Panc1 (cell line): ENCODE measurements at places on chromosomes 2 and 18.
A peak's percentile ranks its signal among the peaks of the same experiment; 100 is the strongest.

DNA sequence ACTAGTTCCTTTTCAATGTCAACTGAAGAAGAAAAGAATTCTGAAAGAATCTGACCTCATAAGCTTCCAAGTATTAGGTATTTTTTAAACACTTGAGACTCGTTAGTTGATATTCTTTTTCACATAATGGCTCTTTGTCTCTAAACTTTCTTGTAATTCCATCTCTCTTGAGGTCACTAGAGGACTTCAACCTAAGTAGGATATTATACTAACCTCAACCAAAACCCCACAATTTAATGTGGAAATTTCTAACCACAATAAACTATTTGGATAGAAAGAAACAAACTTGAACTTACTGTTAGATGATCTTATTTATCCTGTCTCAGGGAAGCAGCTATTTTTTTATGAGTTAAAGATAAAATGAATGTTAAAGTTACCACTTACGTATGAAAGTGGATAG lies 206.9 kb upstream of the FSIP2 start:
- DNase-seq, result no peak

GRCh38 chr2:159265171-159265576 lies 21.3 kb downstream of the WDSUB1 start:
- no peak for DNase-seq

- peak; percentile 20 for DNase-seq
Measured at GRCh38 chr2:56084111-56084901, 99.5 kb upstream of the CCDC85A start.

DNA sequence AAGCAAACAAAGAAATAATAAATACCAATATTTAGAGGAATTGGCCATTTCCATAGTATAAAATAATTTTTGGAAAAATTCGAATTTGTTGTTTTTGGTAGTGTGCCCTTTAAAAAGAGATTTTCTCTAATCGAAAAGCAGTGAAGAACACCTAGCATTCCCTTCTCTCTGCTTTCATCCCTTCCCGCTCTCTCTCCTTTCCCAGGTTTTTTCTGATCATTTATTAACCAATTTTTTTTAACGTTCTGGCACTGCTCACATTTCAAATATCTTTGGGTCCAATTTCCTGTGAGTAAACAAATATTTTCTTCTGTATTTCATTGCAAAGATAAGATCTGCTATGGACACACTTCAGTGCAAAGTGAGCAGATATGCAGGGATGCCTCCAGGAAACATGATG lies 101.2 kb downstream of the ZNF407 start:
- no peak for DNase-seq

DNA sequence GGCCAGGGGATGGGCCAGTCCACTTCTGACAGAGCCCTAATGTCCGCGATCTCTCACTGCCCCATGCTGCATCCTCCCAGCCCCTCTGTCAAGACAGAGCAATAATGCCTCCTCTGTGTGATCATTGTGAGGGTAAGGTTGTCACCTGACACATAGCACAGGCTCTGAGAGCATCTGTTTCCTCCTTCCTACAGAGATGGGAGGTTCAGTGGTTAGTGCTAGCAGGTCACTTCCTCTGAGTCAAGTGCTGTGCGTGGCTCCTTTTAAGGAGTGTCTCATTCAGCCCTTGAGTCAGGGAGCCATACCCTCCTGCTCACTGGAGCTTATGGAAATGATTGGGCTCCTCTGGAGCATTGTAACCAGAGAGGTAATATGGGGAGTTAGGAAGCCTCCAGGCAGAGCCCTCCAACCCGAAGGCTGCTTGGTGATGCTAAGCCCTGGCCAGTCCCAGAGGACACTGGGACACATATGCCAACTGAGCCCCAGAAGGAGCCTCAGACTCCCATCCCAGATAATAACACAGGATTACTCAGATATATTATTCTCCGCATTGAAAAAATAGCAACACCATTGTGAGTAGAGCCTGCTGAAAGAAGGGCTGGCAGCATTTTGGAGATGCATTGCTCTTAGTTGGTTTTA lies 189.0 kb downstream of the GALNT1 start:
- DNase-seq, result no peak

DNA sequence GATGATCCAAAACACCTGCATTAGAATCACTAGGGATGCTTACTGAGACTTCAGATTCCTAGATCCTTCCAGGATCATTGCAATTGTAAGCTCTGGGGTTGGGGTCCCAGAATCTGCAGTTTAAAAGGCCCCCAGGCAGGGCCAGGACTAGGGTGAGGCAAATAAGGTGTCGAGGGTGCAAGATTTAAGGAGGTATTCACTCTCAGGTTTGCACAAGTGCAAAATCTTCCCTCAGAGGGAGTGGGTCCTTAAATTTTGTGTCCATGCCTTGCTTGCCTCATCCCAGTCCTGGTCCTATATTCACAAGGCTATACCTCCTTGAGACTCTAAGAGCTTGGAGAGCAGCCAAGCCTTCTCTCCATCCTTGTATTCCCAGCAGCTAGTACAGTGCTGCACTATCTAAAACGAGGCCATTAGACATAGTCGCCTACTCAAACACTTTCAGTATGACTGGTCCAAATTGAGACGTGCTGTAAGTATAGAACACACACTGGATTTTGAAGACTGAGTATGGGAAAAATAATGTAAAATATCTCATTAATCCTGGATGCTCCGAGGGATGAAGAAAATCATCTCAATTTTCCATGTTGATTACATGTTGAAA lies 31.6 kb upstream of the MREG start:
- DNase-seq, result no peak
